Breast epithelium (tissue), 4 donors: ENCODE measurements at places on chromosomes 7 and 10. TPM values are rescaled to one million over a fixed set of nuclear protein-coding genes. Genes with fewer than 3 reads are reported as not detected.

GRCh38 chr10:69466689-69467088 lies 15.4 kb downstream of the TSPAN15 start:
- DNase-seq: no peak
- no peak overlapping the region for H3K4me3 ChIP-seq
- no peaks in the 10 kb centered on the region for H3K27me3 ChIP-seq
- H3K36me3 ChIP-seq: no peaks in the 10 kb centered on the region
- H3K27ac ChIP-seq: peak overlapping the region; percentile 10
- no peaks in the 10 kb centered on the region for H3K4me1 ChIP-seq

GRCh38 chr7:27661811-27662489 lies 733 bp downstream of the HIBADH start:
- H3K36me3 ChIP-seq: no peaks in the 10 kb centered on the region
- H3K4me1 ChIP-seq: no peaks in the 10 kb centered on the region
- DNase-seq: peak; percentile 40
- no peaks in the 10 kb centered on the region for H3K27me3 ChIP-seq
- peak overlapping the region; percentile 74 for H3K4me3 ChIP-seq

GRCh38 chr10:113442336-113442735 lies 110.5 kb upstream of the HABP2 start:
- H3K27ac ChIP-seq: no peak overlapping the region
- H3K36me3 ChIP-seq: no peaks in the 10 kb centered on the region
- H3K4me3 ChIP-seq: no peak overlapping the region
- no peak for DNase-seq

DNA sequence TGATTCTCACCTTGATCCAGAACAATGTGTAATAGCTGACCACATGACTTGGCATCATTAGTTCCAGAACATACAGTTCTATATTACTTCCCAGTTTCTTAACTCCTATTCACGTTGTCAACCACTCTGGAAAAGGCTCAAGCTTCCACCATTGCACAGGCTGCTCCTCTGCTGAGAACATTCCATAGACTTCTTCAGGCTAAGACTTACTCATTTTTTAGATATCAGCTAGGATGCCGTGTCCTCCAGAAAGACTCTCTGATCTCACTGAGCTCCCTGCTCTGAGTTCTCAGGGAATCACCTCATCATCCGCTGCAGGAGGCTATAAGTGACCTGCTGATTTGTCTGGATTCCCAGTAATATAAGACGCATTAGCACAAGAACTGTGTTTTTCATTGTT lies 73.1 kb downstream of the HTR7 start:
- no peaks in the 10 kb centered on the region for H3K27me3 ChIP-seq
- no peak overlapping the region for H3K4me3 ChIP-seq
- H3K4me1 ChIP-seq: no peaks in the 10 kb centered on the region
- DNase-seq: no peak

DNA sequence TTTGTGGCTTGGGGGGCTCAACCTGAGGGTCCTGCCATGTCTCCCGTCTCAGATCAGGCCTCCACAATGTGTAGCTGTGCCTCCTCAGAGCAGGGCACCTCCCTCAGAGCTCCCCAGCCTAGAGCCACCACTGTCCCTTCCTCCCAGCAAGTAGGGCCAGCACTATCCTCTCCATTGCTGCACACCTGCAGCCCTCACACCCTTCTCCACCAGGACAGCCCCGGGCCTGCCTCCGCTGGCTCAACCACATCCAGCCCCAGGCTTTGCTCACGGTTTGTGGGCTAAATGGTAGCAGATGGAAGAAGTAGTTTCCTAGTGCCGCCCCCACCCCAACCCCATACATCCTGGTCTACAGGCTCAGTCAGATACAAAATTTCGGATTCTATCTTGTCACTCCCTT lies 10.1 kb downstream of the NFKB2 start:
- H3K4me3 ChIP-seq: no peak overlapping the region
- H3K4me1 ChIP-seq: no peaks in the 10 kb centered on the region
- no peak overlapping the region for H3K27ac ChIP-seq

- peak overlapping the region; percentile 39 for H3K4me3 ChIP-seq
- no peak for DNase-seq
- H3K4me1 ChIP-seq: no peaks in the 10 kb centered on the region
- no peaks in the 10 kb centered on the region for H3K36me3 ChIP-seq
- peaks cover 7% of the 10 kb centered on the region for H3K27me3 ChIP-seq
Measured at GRCh38 chr7:44962483-44963251, 16.1 kb downstream of the MYO1G start.

DNA sequence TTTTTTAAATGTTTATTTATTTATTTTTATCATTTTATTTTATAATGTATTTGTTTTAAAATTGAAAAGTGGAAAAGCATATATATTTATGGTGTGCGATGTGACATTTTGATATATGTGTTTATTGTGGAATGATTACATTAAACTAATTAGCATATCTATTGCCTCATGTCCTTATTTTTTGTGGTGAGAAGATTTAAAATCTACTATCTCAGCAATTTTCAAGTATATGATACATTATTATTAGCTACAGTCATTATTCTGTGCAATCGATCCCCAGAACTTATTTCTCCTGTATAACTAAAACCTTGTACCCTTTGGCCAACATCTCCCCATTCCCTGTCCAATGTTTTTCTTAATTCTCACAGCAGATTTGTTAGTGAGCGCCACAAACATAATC lies 115.6 kb upstream of the SHH start:
- H3K27ac ChIP-seq: no peak overlapping the region
- H3K27me3 ChIP-seq: peaks cover 10% of the 10 kb centered on the region
- H3K4me1 ChIP-seq: no peaks in the 10 kb centered on the region
- no peaks in the 10 kb centered on the region for H3K36me3 ChIP-seq

GRCh38 chr7:32937344-32938174 lies 19.7 kb upstream of the FKBP9 start:
- H3K27ac ChIP-seq: no peak overlapping the region
- no peak for DNase-seq
- no peaks in the 10 kb centered on the region for H3K27me3 ChIP-seq
- no peaks in the 10 kb centered on the region for H3K36me3 ChIP-seq

- H3K27ac ChIP-seq: no peak overlapping the region
- H3K4me3 ChIP-seq: no peak overlapping the region
- no peaks in the 10 kb centered on the region for H3K4me1 ChIP-seq
- no peak for DNase-seq
Measured at GRCh38 chr7:159136442-159136841, 8.2 kb downstream of the VIPR2 start.

GRCh38 chr10:70760271-70760787 lies 24.8 kb downstream of the TBATA start:
- no peak for DNase-seq
- no peak overlapping the region for H3K4me3 ChIP-seq
- H3K27me3 ChIP-seq: no peaks in the 10 kb centered on the region
- H3K36me3 ChIP-seq: no peaks in the 10 kb centered on the region
- no peak overlapping the region for H3K27ac ChIP-seq

- no peaks in the 10 kb centered on the region for H3K27me3 ChIP-seq
- no peaks in the 10 kb centered on the region for H3K36me3 ChIP-seq
- no peak overlapping the region for H3K27ac ChIP-seq
- H3K4me3 ChIP-seq: no peak overlapping the region
- DNase-seq: no peak
- no peaks in the 10 kb centered on the region for H3K4me1 ChIP-seq
Measured at GRCh38 chr10:31072451-31072850, 40.8 kb upstream of the ZNF438 start.

DNA sequence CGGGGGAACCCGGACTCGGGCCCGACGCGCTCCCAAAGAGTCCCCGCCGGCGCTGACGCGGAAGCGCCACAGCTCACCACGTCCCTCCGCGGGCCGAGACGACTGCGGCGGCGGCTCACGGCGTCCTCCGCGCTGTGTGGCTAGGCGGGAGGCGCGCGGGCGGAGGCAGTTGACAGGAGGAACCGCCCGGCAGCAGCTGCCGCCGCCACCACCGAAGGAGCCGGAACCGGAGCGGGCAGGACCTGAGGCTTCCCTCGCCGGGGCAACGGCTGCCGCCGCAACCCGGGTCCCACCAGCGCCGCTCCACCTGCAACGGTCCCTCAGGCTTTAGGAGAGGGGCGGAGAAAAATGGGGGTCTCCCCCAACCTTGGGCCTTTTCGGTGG lies 334 bp downstream of the ZNF800 start:
- H3K27me3 ChIP-seq: no peaks in the 10 kb centered on the region
- H3K36me3 ChIP-seq: no peaks in the 10 kb centered on the region
- no peaks in the 10 kb centered on the region for H3K4me1 ChIP-seq
- peak; percentile 54 for DNase-seq

DNA sequence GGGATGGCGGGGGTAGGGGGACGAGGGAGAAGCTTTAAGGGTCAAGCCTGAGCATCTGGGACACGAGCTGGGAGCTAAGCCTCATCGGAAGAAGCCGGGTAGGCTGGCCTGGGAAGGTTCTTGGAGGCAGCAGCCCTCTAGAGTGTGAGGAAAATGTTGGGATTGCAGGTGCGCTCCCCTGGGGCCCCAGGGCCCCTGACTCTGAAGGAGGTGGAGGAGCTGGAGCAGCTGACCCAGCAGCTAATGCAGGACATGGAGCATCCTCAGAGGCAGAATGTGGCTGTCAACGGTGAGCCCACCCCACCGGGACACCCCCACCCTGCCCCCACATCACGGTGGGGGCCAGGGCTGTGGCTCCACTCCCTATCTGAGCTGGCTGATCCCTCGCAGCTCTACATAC lies 6.9 kb downstream of the ZYX start:
- no peak for DNase-seq
- no peaks in the 10 kb centered on the region for H3K27me3 ChIP-seq
- H3K4me1 ChIP-seq: peaks cover 31% of the 10 kb centered on the region
- no peaks in the 10 kb centered on the region for H3K36me3 ChIP-seq
- peak overlapping the region; percentile 100 for H3K27ac ChIP-seq
- H3K4me3 ChIP-seq: peak overlapping the region; percentile 87

GRCh38 chr10:82982110-82982608 lies 1107.2 kb downstream of the NRG3 start:
- H3K27ac ChIP-seq: no peak overlapping the region
- no peaks in the 10 kb centered on the region for H3K4me1 ChIP-seq
- no peaks in the 10 kb centered on the region for H3K36me3 ChIP-seq
- no peak for DNase-seq
- no peak overlapping the region for H3K4me3 ChIP-seq

GRCh38 chr7:153002572-153002971 lies 243.0 kb downstream of the ACTR3B start:
- H3K4me3 ChIP-seq: no peak overlapping the region
- H3K27ac ChIP-seq: no peak overlapping the region
- H3K27me3 ChIP-seq: no peaks in the 10 kb centered on the region
- H3K4me1 ChIP-seq: no peaks in the 10 kb centered on the region
- no peak for DNase-seq

GRCh38 chr7:1671594-1672451 lies 1.7 kb downstream of the ELFN1 start:
- no peak for DNase-seq
- H3K27me3 ChIP-seq: peaks cover 84% of the 10 kb centered on the region
- H3K36me3 ChIP-seq: no peaks in the 10 kb centered on the region
- H3K4me3 ChIP-seq: no peak overlapping the region
- no peak overlapping the region for H3K27ac ChIP-seq
- peaks cover 5% of the 10 kb centered on the region for H3K4me1 ChIP-seq

- H3K36me3 ChIP-seq: no peaks in the 10 kb centered on the region
- H3K4me3 ChIP-seq: no peak overlapping the region
- H3K27me3 ChIP-seq: no peaks in the 10 kb centered on the region
- peak overlapping the region; percentile 57 for H3K27ac ChIP-seq
- no peak for DNase-seq
- H3K4me1 ChIP-seq: no peaks in the 10 kb centered on the region
Measured at GRCh38 chr10:126133906-126134656, 237.7 kb downstream of the FANK1 start.

- DNase-seq: no peak
- H3K36me3 ChIP-seq: no peaks in the 10 kb centered on the region
- H3K4me1 ChIP-seq: no peaks in the 10 kb centered on the region
- H3K27ac ChIP-seq: no peak overlapping the region
- no peak overlapping the region for H3K4me3 ChIP-seq
- no peaks in the 10 kb centered on the region for H3K27me3 ChIP-seq
Measured at GRCh38 chr7:113519472-113519871, 399.3 kb downstream of the PPP1R3A start.

- H3K36me3 ChIP-seq: no peaks in the 10 kb centered on the region
- H3K27ac ChIP-seq: no peak overlapping the region
- no peaks in the 10 kb centered on the region for H3K4me1 ChIP-seq
- DNase-seq: no peak
- H3K4me3 ChIP-seq: no peak overlapping the region
Measured at GRCh38 chr7:116792813-116793212, 69.6 kb upstream of the CAPZA2 start.

DNA sequence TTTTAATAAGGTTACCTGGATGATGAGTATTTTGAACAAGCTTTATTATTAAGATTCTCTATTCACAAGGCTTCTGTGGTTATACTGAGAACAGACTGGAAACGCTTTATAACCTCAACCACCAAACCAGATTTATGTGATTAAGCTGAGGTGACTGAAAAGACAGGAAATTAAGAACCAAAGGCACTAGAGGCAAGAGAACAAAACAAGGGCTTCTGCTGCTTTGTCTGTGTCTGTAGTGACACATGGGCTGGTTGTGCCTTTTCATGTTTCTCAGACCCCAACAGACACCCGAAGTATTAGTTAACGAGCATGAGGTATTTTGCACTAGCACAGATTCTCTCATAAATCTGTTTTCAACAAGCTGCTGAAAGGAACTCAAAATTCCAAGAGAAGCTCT lies 64.4 kb downstream of the RAPGEF5 start:
- no peak overlapping the region for H3K27ac ChIP-seq
- H3K36me3 ChIP-seq: no peaks in the 10 kb centered on the region
- DNase-seq: no peak
- H3K27me3 ChIP-seq: no peaks in the 10 kb centered on the region
- no peak overlapping the region for H3K4me3 ChIP-seq

DNA sequence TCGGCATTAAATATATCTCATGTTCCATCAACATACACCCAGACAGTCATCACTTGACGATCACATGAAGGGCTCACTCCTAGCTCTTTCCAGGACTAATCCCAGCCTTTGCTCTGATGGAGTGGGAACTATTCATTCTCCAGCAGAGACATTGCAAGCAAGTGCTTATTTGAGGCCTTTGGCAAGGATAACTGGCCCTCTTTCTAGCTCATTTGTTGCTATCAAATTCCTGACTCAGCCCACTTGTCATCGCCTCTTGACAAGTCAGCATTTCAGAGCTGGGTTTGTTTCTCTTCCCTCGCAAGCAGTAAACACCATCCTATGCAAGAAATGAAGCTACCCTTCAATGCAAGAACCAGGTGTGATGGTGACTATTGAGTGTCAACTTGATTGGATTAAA lies 1165.7 kb upstream of the AUTS2 start:
- H3K27ac ChIP-seq: no peak overlapping the region
- H3K4me1 ChIP-seq: no peaks in the 10 kb centered on the region
- no peak for DNase-seq
- H3K4me3 ChIP-seq: no peak overlapping the region

SRRM3 gene
- total RNA-seq: 3.4 TPM

TMEM184A gene
- total RNA-seq: 8.2 TPM

PTF1A gene
- total RNA-seq: not detected

CNPY1 gene
- not detected for total RNA-seq

STEAP1B gene
- 1.0 TPM for total RNA-seq

KMT2C gene
- 73.6 TPM for total RNA-seq

TMEM229A gene
- total RNA-seq: not detected

CACNB2 gene
- total RNA-seq: 8.9 TPM

PDK4 gene
- 797 TPM for total RNA-seq

RET gene
- 0.96 TPM for total RNA-seq
